Activated CD8-positive, alpha-beta memory T cell treated with anti-CD3 and anti-CD28 coated beads, Interleukin-2, amount 10 ng/mL, durations not matched to agents 7 days and 5 days (primary cell): ENCODE measurements at places on chromosomes 11 and 22. TPM values are rescaled to one million over a fixed set of nuclear protein-coding genes. Genes with fewer than 3 reads are reported as not detected.

GRCh38 chr22:47213571-47214230, 451.3 kb downstream of the TBC1D22A start:
- peak; percentile 59 for DNase-seq
- no peak overlapping the region for H3K4me3 ChIP-seq
- no peak overlapping the region for H3K27ac ChIP-seq
- H3K36me3 ChIP-seq: no peaks in the 10 kb centered on the region

- no peaks in the 10 kb centered on the region for H3K4me1 ChIP-seq
- H3K4me3 ChIP-seq: no peak overlapping the region
- no peak overlapping the region for H3K27ac ChIP-seq
- H3K36me3 ChIP-seq: no peaks in the 10 kb centered on the region
- peaks cover 25% of the 10 kb centered on the region for H3K27me3 ChIP-seq
These were observed 47.0 kb upstream of the GALNT18 start for GRCh38 chr11:11668781-11669180.

GRCh38 chr22:22952531-22953280, 65.1 kb downstream of the IGLL5 start:
- H3K4me1 ChIP-seq: peaks cover 4% of the 10 kb centered on the region
- no peak for DNase-seq
- H3K27me3 ChIP-seq: peaks cover 39% of the 10 kb centered on the region
- no peak overlapping the region for H3K27ac ChIP-seq
- no peak overlapping the region for H3K4me3 ChIP-seq

DNA sequence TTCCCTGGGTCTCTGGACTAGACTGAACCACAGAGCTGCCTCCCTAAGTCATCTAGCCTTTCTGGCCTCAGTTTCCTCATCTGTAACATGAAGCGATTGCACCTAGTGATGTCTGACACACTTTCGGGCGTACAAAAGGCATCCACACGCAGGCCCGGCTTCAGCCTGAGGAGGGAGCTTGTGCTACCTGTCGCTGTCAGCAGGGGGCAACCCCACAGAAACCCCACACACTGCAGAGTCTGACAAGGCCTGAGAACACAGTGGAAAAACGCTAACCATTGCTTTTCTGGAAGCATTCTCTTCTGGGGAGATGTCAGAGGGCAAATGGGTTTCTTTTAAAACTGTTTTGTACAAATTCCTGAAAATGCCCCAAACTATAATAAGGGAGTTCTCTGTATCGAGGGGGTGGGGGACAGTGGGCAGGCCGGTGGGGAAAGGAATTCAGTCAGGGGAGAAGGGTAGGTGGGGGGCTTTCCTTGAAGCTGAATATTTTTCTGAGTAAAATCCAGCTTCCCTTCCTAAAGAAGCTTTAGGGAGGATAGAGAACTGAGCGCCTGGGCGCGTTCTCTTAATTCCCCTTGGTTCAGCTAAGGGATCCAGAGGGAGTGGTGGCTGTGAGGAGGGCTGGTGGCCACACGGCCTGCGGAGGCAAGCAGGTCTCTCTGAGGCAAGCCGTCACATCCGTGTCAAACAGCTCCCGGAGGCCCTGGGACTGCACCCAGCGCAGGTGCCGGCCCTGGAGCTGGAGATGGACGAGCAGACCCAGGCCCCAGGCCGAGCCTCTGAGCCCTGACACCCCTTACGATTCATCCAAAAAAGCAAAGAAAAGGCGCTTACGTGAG, 533 bp downstream of the ELF5 start:
- H3K27ac ChIP-seq: no peak overlapping the region
- H3K27me3 ChIP-seq: peaks cover 2% of the 10 kb centered on the region
- peak; percentile 61 for DNase-seq

- H3K27ac ChIP-seq: peak overlapping the region; percentile 33
- no peak overlapping the region for H3K4me3 ChIP-seq
These were observed 6.4 kb downstream of the APOBEC3H start for GRCh38 chr22:39103431-39103830.

GRCh38 chr11:130330101-130330684, 15.5 kb upstream of the ZBTB44 start:
- no peak for DNase-seq
- H3K4me1 ChIP-seq: peaks cover 4% of the 10 kb centered on the region
- no peaks in the 10 kb centered on the region for H3K27me3 ChIP-seq
- no peak overlapping the region for H3K4me3 ChIP-seq
- H3K27ac ChIP-seq: no peak overlapping the region
- peaks cover 11% of the 10 kb centered on the region for H3K36me3 ChIP-seq

DNA sequence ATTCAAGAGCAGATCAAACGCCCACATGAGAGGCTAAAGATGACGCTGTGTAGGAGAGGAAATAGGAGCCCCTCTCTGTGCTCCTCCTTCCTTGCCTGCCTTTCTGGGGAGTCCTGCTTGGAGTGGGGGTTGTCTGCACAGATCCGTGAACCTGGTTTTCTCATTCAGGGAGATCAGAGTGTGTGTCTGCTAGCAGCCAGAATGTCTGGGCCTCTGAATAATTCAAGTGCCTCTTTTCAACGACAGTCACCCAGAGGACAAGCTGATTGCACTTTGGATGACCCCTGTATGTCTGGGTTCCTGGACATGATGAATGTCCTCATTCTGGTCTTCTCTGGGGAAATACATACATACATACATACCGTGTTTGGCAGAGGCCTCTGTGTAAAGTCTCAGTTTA, 592.5 kb upstream of the B3GAT1 start:
- no peak overlapping the region for H3K27ac ChIP-seq
- no peaks in the 10 kb centered on the region for H3K27me3 ChIP-seq
- H3K36me3 ChIP-seq: no peaks in the 10 kb centered on the region
- no peaks in the 10 kb centered on the region for H3K4me1 ChIP-seq

- H3K27ac ChIP-seq: no peak overlapping the region
- H3K4me1 ChIP-seq: no peaks in the 10 kb centered on the region
- peaks cover 27% of the 10 kb centered on the region for H3K36me3 ChIP-seq
- H3K4me3 ChIP-seq: no peak overlapping the region
- DNase-seq: no peak
These were observed 66.0 kb upstream of the CLTCL1 start for GRCh38 chr22:19357270-19358105.

DNA sequence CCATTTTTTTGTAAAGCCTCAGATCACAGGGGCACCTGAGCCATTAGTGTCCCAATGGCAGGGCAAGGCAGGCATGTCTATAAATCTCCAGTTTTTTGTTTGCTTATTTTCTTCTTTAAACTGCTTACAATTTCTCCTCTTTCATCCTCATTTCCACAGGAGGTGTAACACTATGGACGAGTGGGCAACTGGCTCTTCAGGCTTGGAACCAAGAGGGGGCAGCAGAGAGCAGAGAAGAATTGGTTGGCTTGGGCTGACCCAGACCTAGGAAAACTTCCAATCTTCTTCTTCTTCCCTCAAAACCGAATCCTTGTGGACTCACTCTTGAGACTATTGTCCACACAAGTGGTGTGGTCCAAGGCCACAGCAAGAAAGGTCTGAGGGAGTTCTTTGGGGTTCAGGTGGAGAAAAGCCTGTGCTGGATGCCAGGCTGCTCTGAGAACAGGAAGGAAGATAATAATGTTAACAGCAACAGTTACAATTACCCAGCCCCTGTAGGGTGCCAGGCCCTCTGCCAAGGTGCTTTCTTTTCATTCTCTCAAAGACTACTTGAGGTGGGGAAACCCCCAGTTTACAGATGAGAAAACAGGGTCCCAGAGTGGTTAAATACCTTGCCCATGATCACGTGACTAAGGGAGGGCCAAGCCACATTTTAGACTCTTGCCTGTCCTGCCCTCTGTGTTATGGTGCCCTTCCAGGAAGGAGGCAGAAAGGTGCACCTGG, 70.7 kb upstream of the E2F8 start:
- H3K36me3 ChIP-seq: no peaks in the 10 kb centered on the region
- peak; percentile 59 for DNase-seq
- H3K4me1 ChIP-seq: no peaks in the 10 kb centered on the region
- no peak overlapping the region for H3K27ac ChIP-seq

- no peak overlapping the region for H3K27ac ChIP-seq
- H3K27me3 ChIP-seq: no peaks in the 10 kb centered on the region
- peaks cover 2% of the 10 kb centered on the region for H3K36me3 ChIP-seq
- no peak for DNase-seq
These were observed 22.6 kb downstream of the BCR start for GRCh38 chr22:23202812-23203451.

DNA sequence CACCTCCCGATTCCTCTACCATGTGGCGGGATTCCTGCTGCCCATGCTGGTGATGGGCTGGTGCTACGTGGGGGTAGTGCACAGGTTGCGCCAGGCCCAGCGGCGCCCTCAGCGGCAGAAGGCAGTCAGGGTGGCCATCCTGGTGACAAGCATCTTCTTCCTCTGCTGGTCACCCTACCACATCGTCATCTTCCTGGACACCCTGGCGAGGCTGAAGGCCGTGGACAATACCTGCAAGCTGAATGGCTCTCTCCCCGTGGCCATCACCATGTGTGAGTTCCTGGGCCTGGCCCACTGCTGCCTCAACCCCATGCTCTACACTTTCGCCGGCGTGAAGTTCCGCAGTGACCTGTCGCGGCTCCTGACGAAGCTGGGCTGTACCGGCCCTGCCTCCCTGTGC, 10.5 kb downstream of the CXCR5 start:
- no peaks in the 10 kb centered on the region for H3K27me3 ChIP-seq
- no peaks in the 10 kb centered on the region for H3K36me3 ChIP-seq
- H3K4me1 ChIP-seq: peaks cover 47% of the 10 kb centered on the region
- H3K27ac ChIP-seq: no peak overlapping the region
- no peak for DNase-seq

GRCh38 chr11:57776577-57777210, 15.1 kb downstream of the CTNND1 start:
- no peaks in the 10 kb centered on the region for H3K27me3 ChIP-seq
- H3K4me3 ChIP-seq: no peak overlapping the region
- no peak for DNase-seq
- no peak overlapping the region for H3K27ac ChIP-seq
- H3K4me1 ChIP-seq: peaks cover 22% of the 10 kb centered on the region

DNA sequence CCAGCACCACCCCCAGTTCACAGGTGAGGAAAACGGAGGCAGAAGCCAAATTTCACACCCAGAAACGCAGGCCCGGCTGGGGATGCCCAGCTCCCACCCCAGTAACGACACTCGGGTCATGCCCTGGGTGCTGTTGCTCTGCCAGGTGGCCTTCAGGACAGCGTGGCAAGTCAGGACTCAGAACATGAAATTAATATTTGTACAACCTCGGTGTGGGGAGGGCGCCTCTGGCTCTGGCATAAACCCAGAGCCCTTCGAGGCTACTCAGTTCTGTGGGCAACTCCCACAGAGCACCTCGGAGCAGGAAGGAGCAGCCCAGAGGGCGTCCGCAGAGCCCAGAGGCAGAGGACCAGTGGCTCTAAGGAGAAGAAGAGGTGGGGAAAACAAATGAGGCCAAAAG, 71.6 kb downstream of the CELSR1 start:
- H3K36me3 ChIP-seq: no peaks in the 10 kb centered on the region
- H3K4me1 ChIP-seq: no peaks in the 10 kb centered on the region
- no peak overlapping the region for H3K4me3 ChIP-seq
- no peak for DNase-seq
- no peaks in the 10 kb centered on the region for H3K27me3 ChIP-seq
- H3K27ac ChIP-seq: no peak overlapping the region

DNA sequence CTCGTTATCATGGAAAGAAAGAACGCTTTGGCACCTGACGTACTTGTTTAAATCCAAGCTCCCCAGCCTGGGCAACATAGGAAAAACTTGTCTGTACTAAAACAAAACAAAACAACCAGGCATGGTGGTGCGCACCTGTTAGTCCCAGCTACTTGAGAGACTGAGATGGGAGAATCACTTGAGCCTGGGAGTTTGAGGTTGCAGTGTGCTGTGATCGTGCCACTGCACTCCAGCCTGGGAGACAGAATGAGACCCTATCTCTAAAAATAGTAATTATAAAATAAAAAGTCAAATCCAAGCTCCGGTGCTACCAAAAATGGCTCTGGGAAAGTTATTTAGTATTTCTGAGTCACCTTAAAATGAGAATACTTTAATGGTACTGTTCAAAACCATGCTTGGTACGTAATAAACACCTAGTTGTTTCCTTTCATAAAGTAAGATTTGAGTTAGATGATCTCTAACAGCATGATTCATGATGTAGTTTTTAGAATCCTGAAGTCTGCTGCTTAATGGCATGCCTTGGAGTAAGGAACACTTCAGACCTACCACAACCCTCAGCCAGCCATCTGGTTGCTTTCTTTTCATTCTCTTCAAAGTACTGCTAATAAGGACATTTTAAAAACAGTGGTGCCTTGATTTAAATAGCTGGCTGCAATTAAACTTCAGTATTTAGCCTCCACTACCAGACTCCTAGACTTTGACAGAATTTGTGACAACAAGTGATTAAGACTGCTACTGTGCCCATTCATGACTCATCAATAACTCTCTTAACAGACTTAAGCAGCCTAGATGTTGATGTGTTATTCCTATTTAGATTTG, 8.4 kb downstream of the PPME1 start:
- peaks cover 7% of the 10 kb centered on the region for H3K36me3 ChIP-seq
- no peak overlapping the region for H3K4me3 ChIP-seq
- no peaks in the 10 kb centered on the region for H3K27me3 ChIP-seq
- H3K27ac ChIP-seq: no peak overlapping the region

DNA sequence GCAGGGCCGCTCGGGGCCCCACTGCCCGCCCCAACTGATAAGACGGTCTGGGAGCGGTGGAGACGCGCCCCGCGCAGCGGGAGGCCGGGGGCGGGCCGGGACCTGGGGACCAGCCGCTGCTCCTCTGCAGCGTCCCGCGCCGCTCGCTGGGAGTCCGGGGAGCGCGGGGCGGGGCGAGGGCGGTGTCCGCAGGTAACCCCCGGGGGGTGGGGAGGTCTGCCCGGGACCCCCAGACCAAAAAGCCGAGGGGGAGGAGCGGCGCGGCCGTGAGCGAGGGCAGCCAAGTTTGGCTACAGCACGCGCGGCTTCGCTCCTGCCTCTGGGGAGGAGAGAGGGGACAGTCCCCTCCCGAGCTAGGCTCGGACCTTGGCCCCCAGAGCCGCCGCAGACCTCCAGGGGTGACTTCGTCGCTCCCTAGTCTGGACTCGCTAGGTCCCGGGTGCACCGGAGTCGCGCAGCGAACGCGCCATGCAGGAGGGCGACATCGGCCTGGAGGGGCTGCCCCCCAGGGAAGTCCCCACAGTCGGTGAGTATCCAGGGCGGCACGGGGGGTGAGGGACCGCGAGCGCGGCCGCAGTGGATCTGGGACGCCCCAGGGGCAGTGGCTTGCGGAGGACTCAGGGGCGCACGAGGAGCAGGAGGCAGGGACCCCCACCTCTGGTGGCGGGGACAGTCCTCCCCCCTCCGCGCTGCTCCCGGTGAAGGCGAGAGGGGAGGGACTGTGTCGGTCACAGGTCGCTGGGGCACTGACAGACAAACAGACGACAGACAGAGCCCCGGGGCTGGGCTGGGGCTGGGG, 92.3 kb upstream of the ANO1 start:
- H3K27ac ChIP-seq: no peak overlapping the region
- DNase-seq: no peak
- no peak overlapping the region for H3K4me3 ChIP-seq
- no peaks in the 10 kb centered on the region for H3K4me1 ChIP-seq
- peaks cover 66% of the 10 kb centered on the region for H3K27me3 ChIP-seq
- H3K36me3 ChIP-seq: no peaks in the 10 kb centered on the region

GRCh38 chr11:76244316-76244851, 38.1 kb upstream of the WNT11 start:
- no peak overlapping the region for H3K4me3 ChIP-seq
- H3K27me3 ChIP-seq: peaks cover 2% of the 10 kb centered on the region
- DNase-seq: no peak
- no peaks in the 10 kb centered on the region for H3K36me3 ChIP-seq
- no peaks in the 10 kb centered on the region for H3K4me1 ChIP-seq

- H3K27me3 ChIP-seq: peaks cover 28% of the 10 kb centered on the region
- H3K36me3 ChIP-seq: no peaks in the 10 kb centered on the region
These were observed 73.8 kb upstream of the HTATIP2 start for GRCh38 chr11:20289732-20290131.

Gene FADS3
- 2.6 TPM for total RNA-seq

Gene PKP3
- 0.18 TPM for total RNA-seq

Gene HBG1
- total RNA-seq: not detected

Gene MTNR1B
- total RNA-seq: not detected

Gene OR2D2
- total RNA-seq: not detected

Gene SLC22A6
- total RNA-seq: not detected
